GDM1 (cell line): ENCODE measurements at places on chromosomes 3 and 15.

GRCh38 chr3:39349080-39349479 is 19.6 kb downstream of the CCR8 start:
- DNase-seq, result no peak

- DNase-seq, result no peak
These were observed 153.9 kb downstream of the VPS8 start for GRCh38 chr3:184965639-184966430.

GRCh38 chr15:51735228-51736010 is 2.0 kb downstream of the LYSMD2 start:
- no peak for DNase-seq

DNA sequence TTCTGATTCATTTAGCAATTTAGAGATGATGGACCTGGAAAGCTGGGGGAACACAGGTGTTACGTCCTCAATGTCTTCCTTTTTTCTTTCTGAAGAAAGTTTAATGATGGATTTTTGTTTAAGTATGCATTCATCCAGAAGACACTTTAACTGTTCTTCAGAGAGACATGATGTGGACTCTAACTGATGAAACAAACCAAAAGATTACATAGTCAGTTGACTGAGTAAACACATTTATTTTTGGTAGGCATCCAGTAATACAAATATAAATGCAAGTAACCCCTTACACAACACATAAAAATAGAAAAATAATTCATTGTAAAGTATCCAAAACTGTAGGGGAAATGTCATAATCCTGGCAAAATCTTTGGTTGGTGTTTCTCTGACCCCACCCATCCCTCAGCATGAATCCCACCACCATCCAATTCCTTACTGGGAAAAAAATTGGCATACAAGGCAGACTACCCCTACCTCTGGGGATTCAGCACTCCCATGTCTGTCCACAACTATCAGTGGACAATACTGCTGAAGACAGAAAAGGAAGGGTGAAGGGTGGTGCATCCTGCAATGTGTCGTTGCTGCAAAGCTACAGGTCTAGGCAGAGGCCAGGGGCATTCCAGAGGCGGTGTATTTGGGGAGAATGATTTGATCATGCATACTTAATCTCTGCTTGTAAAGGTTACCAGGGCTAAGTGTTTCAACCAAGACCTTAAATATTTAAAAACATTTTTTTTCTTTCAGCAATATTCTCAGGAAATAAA is 37.4 kb downstream of the THBS1 start:
- no peak for DNase-seq

GRCh38 chr3:66200147-66200546 is 20.7 kb upstream of the SLC25A26 start:
- no peak for DNase-seq

- DNase-seq, result peak; percentile 37
These were observed 74.1 kb downstream of the SUMF1 start for GRCh38 chr3:4392992-4393391.

GRCh38 chr3:8445861-8446260 is 55.8 kb upstream of the LMCD1 start:
- no peak for DNase-seq

DNA sequence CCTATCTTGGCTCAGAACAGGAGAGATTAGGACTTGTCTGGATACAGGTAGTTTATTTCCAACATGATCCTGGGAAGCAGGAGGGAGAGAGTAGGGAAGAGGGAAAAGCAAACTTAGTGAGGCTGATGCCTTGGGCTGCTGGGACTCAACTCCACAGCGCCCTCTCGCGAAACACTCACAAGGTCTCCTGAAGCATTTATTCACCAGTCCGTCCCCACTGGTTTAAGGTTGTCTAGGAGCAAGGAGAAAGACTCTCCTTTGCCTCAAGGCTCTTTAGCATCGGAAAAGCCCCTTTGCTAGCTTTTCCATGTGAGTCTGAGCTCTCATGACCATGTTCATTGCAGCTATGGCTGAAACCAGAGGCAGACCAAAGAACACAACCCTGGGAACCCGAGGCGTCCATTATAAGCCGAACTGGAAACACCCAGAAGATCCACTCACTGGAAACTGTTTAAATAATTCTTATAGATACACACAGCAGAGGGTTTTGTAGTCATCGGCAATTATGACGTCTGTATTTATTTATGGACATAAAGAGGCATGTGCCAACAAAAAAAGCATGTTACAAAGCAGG is 244.5 kb downstream of the CD47 start:
- no peak for DNase-seq

DNA sequence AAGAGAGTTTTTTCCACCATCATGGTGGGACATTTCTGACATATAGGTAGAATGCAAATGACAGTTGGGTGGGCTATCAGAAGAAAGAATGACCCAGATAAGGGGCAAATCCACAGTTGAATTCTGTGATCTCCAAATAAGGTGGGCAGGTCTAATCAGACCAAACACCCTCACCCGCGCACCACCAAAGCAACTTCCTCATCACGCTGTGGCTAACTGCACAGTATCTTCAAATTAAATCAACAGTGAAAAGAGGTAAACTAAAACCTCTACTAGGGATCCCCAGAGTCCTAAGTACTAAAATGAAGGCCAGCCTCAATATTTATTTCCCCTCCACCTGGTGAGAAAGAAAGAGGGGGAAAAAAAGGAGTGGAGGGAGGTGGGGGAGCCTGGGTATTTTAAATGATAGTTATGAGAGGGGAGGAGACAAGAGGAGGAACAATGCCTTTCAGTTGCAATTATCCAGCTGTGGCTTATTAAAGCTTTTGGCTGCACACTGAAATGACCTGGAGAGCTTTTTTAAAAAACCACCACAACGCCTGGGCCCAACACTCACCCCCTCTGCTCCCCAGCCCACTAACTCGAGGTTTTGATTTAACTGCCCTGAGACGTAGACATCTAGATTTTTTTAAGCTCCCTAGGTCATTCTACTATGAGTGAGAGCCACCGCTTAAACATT is 61.0 kb downstream of the LRIG1 start:
- no peak for DNase-seq

GRCh38 chr3:159114582-159114981 is 312.7 kb downstream of the MFSD1 start:
- DNase-seq, result no peak

- DNase-seq, result no peak
These were observed 26.2 kb downstream of the TMOD3 start for GRCh38 chr15:51855612-51856011.

DNA sequence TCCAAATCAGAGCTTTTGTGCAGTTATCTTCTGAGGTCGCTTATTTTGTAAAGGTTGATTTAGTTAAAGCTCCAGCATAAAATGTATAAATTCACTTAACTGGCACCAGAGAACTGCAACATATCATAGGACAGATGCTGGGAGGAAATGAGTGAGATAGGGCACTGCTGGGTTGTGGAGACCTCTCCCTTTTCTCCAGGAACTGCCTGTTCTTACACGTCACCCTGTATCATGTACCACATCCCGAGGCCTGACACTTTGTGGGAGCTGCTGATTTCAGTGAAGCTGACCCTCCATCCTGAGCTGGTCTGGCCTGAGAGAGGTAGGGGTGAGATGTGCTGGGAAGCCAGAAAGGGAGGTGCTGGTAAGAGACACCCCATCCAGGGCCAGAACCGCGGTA is 213.8 kb upstream of the FEZF2 start:
- no peak for DNase-seq

DNA sequence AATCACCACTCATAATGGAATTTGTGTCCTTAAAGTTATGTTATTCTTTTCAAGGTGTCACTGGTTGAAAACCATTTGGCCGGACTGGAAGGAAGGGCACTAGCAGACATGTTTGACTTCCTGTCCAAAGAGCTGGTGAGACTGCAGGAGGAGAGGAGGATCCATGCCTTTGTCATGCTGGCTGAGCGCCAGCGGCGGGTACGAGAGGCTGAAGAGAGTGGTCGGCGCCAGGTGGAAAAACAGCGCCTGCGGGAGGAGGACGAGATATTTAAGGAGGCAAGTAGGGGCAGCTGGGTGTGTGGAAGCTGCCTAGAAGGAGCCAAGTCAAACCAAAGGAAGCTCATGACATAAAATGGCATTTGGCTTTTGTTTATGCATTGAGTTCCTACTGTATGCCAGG is 38.0 kb upstream of the NR1I2 start:
- DNase-seq, result no peak

DNA sequence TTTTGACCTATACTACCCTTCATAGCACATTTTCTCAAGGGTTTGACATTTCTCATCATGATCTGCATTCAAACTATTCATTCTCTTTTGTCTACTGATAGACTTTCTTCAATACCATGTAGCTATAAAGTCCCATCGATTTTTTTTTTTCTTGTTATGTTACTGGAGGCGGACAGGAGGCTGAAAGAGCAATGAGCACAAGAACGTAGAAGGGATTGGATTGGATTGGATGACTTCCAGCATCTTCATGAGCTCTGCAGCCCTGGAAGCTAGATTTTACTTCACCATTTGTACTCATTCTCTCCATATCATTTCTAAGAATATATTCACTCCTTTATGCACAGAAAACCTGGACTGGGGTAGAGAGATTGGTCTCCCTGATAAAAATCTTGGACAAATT is 43.2 kb downstream of the DUT start:
- DNase-seq, result no peak

DNA sequence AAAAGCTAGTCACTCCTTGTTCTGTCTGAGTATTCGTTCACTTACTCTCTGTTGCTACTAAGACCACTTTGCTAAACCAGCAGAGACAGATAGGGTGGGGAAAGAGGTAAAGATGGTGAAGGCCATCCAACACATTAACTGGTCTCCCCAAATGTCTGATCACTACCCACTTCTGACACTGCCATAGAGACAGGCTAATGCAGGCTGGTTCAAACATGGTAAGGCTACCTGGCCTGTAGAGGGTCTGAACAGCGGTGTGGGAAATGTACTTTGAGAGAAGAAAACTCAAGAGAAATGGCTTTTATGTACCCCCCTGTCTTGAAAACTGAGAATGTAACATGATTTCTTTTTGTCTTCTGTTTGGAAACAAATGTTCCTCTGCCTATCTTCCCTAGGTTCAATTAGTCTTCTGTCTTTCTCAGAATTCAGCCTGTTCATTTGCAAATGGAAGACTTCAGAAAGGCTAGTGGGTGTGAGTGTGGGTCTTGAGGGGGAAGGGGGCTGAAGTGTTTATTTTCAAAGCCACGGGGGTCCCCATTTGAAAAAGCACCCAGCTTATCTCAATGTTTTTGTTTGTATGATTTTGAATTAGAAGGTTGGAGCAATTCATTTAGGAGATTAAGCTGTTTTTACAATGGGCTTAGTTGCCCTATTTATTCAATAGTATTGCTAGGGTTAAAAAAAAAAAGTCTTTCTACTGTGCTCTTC is 15.8 kb downstream of the ALDH1A2 start:
- no peak for DNase-seq

- no peak for DNase-seq
These were observed 20.2 kb downstream of the CFAP44 start for GRCh38 chr3:113421082-113421481.

GRCh38 chr3:130760922-130761321 is 14.3 kb upstream of the PIK3R4 start:
- no peak for DNase-seq

DNA sequence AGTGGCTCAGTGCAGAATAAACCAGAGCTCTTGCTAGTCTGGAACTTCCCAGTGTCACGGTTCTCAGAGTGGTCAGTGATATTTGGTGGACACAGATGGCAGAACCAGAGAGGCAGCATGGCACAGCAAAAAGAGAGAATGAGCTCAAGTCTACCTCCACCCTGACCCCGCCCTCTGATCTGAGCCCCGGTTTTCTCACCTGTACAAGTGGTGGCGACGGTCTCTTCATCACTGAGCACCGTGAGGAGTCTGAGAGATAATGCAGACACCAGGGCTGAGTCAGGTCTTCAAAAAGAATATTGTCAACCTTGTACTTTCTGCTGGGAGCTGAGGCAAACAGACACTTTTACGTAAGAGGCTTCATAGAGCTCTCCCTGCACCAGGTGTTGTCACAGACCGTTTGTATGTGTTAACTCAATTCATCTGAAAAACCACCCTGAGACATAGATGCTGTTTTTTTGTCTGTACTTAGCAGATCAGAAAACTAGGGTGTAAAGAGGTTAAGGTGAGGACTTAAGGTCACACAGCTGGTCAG is 13.2 kb downstream of the FGD5 start:
- no peak for DNase-seq

DNA sequence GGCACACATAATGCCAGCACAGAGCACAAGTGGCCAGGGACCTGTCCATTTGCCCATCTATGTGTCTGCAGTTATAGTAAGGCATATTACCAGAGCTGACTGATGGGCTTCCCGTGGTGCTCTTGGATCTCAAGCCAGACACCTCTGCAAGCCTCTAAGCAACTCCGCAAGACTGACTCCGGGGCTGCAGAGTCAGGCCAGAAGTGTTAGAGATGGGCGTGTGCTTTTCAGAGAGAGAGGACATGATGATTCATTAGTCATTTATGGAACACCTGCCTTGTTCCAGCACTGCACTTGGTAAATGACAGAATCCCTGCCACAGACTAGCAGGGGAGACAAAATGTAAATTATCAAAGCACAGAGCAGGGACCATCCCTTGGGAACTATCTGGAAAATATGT is 559.0 kb downstream of the PDCD6IP start:
- no peak for DNase-seq

DNA sequence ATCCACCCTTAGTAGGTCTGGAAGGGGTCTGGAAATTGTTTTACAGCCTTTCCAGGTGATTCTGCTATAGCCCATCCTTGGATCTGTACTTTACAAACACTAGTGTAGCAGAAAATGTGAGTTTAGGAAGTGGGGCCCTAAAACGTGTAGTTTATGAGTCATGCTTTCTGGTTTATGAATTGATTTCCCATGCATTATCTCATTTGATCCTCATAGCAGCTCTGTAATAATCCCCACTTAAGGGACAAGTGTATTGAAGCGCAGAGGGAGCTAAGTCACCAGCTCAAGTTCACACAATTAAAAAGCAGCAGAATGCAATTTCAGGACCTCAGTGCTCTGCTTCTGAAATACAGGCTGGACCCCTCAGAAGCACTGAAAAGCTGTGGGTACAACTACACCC is 22.7 kb upstream of the STARD5 start:
- DNase-seq, result no peak

DNA sequence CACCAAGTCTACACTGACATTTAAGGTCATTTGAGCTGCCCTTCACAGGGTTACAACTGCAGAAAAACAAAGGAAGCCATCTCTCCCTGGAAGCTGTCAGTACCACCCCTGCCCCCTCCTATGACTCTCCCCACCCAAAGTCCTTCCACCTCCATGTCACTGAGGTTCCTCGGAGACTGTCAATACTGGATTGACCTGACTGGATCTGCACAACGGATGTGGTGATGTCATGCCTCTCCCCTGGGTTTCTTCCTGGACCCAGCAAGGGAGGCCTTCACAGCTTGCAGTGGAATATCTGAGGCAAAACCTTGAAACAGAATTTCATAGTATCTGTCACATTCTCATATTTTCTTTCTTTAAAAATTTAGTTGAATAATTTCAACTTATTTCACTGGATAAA is 153.5 kb downstream of the CLSTN2 start:
- no peak for DNase-seq
